NCI-H1930 (cell line): ENCODE measurements at places on chromosomes 2 and 18.

- no peak for DNase-seq
Measured at GRCh38 chr2:99420751-99421299, 69.0 kb downstream of the REV1 start.

GRCh38 chr18:23539911-23540525, 36.7 kb downstream of the RMC1 start:
- DNase-seq, result no peak

DNA sequence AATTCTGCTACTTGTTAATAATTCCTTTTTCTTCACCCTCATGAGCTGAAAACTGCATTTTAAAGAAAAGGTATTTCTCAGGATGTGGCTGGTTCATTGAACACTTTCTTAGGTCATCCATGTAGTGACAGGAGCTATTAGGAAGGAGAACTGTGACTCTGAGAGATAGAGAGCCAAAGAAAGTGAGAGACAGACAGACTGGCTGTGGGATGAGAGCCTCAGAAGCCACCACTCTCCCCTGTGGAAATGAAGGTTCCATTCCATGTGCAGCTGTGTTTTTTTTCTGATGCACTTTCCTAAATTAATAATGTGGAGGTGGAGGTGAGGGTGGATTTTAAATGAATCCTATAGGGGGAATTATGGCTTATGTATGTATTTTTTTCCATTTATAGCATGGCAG, 113.3 kb downstream of the FAM210A start:
- no peak for DNase-seq

DNA sequence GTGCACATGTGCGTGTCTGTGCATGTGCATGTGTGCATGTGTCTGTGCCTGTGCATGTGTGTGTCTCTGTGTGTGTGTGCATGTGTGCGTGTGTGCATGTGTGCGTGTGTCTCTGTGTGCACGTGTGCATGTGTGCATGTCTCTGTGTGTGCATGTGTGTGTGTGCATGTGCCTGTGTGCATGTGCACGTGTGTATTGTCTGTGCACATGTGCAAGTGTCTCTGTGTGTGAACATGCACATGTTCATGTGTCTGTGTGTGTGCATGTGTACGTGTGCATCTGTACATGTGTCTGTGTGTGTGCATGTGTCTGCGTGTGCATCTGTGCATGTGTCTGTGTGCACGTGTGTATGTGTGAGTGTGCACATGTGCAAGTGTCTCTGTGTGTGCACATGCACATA, 277.3 kb downstream of the GALR1 start:
- no peak for DNase-seq

DNA sequence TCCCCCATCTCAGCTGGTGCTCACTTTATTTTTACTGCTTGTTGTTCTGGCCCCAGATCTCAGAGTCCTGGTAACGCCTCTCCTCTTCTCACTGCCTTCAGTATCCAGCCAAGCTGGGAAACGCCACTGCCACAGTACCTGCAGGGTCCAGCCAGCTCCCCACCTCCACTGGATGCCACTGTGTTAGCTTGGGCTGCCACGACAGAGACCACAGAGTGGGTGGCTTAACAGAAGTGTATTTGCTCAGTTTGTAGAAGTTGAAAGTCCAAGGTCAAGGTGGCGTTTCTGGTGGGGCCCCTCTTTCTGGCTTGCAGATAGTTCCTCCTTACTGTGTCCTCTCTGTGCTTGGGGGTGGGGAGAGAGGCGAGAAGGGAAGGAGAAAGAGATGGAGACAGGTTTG, 107.1 kb downstream of the AGAP1 start:
- DNase-seq, result no peak

DNA sequence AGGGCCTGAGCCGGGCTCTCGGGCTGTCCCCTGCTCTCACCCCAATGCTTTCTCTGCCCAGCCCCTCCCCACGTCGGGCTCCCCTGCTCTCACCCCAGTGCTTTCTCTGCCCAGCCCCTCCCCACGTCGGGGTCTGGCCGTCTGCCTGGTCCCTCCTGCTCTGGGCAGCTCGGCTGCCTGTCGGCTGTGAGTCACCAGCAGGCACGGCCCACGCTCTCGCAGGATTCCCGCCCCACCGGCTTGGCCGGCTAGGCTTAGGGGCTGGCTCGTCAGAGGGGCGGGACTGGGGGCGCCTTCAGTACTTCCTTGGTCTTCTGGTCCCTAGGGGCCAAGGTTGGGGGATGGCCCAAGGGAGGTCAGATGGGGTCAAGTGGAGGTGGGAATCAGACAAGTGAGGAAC, 3.3 kb downstream of the BOK start:
- DNase-seq, result no peak

DNA sequence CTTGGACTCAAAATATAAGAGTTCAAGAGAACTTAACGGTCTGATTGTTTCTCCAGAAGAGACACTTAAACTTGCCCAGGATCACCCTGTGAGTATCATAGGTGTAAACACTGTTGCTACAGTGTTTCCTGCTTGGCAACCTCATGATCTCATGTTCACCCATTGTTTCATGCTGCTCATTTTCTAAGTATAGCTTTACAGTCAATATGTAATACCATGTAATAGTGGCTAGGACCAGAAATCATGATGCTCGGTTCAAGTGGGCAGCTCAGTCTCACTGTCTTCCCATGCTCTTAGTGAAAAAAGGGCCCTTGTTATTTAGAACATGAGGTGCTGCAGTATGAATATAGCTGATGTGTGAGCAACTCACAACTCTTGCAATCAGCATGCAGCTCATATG, 157.5 kb downstream of the CERS6 start:
- no peak for DNase-seq

- DNase-seq, result no peak
Measured at GRCh38 chr18:46257366-46257765, 153.2 kb downstream of the HAUS1 start.

DNA sequence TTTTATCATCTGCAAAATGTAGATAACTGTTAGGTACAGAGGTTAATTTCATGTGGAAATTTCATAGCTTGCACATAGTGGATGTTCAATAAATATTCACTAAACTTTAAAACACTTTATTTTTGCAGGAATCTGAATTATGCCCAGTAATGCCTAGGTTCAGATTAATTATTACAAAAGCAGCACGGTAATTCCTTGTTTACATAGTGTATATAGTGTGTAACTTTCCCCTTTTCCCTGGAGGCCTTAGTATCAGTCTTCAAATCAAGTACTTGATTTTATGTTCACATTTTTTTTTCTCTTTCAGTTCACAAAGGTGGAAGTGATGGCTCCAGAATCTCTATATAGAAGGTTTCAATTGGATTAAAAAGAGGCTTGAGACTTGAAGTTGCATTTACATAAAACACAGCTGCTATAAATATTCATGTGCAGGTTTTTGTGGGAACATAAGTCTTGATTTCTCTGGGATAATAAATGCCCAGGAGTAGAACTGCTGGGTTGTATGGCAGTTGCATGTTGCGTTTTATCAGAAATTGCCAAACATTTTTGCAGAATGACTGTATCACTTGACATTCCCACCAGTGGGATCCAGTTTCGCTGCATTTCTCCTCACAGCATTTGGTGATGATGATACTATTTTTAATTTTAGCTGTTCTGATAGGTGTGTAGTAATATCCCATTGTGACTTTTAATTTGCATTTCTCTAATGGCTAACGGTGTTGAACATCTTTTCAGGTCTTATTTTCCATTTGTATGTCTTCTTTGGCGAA, 27.6 kb upstream of the LGALSL start:
- DNase-seq, result no peak

DNA sequence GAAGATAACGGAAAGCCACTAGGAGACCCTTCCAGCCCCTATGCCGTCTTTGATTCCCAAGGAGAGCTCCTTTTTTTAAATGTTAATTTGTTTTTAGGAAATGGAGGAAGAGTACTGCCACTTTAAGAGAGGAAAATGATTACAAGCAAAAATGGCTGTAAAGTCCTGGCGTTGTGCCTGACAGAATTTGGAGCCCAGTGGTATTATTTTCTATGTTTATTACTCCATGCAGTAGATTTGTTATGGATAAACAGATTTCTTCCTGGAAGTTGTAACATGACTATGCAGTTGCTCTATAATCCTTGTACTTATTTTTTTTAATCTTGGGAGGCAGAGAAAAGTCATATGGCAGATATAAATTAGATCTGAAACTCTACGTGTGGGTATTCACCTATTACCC, 141.3 kb downstream of the GBX2 start:
- DNase-seq, result no peak

DNA sequence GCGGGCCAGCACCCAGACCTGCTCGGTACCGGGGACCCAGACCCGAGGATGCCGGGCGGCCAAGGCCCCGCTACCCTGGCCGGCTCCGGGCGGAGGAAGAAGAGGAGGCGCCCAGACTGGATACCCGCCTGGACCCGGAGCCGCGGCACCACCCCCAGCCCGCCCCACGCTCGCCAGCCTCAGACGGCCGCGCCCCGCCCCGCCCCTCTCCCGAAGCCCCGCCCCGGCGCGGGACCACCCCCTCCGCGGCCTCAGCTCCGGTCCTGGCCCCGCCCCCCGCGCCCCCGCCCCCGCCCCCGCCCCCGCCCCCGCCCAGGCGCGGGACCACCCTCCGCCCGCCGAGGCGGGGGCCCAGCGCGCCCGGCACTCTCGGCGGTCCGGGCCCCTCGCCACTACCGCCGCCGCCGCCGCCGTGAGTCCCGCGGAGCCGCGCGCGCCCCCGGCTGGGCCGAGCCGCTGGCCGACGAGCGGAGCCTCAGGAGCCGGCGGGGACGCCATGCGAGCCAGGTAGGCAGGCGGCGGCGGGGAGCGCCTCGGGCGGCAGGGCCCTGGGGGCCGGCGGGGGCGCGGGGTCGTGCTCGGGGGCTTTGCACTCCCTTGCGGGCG, at the start of gene SH3BP4:
Gene SH3BP4, plus strand, starts transcription at position 354 of the 606 bp plus-strand sequence. CDS start 82,986 bp downstream, outside the sequence.
- peak; percentile 61 for DNase-seq

DNA sequence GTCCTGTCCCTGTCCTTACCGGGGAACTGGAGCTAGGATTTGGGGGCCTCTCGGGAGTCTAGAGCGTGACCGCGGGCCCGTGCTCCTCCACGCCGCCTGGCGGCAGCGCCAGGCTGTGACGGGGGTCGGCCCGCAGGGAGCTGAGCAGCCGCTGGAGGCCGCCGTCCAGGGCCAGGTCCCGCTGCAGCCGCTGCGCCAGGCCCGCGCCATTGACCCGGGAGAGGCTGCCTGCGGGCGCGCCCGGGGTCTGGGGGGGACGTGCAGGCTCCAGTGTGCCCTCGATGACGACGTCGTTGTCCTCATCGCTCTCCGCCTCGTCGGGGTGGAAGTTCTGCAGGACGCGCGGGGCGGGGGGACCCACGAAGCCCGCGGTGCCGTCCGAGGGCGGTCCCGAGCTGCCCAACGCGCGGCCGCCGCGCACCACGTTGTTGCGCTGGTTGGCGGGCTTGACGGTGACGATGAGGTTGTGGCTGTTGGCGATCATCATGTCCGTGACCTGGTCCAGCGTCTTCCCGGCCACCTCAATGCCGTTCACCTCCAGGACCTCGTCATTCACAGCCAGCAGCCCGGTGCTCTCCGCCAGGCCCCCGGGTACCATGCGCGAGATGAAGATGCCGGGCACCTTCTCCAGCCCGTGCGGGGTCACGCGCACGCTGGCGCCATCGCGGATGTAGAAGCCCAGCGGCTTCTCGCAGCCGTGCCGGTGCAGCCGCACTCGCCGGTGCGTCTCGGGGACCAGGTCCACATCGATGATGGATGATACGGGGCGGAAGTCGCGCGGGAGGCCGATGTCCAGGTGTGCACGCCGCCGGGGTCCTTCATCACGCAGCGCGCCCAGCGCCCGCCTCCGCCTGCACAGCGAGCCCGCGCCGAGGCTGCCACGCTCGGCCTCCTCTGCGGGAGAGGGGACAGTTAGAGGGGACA, 50.9 kb downstream of the ADNP2 start:
- DNase-seq, result no peak

DNA sequence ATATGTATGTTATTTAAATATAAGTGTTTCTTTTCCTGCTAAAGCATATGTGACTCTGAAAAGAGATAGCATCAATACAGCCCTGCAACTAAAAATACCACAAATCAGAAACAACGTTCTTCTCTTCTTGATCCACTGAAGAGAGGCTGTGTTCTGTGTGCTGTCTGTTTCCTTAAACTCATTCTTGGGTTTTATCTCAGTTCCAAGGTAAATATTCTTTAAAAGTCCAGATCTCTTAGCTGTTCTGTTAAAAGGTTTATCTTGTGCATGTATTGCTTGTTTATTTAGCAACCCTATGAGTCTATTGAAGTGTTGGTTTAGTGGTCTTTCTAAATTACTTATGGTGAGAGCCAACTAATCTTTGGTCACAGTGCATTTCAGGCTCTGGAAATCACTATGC, 173.3 kb upstream of the NT5C1B start:
- no peak for DNase-seq

DNA sequence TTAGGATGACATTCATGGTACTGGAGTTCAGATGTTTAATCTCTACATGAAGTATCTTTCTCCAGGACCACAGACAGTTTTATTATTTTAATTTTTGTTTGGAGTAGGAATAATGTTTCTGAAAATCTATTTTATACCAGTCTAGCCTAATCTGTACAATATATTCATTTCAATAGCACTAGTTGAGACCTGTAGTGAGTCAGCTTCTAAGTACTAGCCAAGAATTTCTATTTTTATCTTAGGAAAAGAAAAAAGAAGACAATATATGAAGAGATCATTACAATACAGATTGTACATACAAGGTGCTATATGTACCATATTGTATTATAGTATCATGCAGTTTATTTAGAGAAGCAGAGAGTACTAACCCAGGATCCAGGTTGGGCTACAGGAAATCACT, 826.9 kb upstream of the PIK3C3 start:
- DNase-seq, result no peak

DNA sequence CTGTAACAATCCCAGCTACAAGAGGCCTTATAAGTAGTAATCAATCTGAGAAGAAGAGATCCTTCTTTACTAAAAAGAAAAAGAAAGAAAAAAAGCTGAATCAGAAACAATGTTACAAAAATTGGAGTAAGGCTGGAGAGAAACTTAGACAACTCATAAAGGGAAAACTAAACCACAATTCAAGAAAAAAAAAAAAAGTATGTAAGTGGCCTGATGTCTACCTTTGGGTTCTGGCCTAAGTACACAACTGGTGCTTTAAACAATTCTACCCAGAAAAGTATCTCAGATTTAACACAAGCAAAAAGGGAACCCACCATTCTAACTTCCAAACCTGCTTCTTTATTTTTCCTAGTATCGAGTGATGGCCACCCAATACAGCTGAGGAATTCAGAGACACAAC, 45.3 kb downstream of the ZNF521 start:
- no peak for DNase-seq

DNA sequence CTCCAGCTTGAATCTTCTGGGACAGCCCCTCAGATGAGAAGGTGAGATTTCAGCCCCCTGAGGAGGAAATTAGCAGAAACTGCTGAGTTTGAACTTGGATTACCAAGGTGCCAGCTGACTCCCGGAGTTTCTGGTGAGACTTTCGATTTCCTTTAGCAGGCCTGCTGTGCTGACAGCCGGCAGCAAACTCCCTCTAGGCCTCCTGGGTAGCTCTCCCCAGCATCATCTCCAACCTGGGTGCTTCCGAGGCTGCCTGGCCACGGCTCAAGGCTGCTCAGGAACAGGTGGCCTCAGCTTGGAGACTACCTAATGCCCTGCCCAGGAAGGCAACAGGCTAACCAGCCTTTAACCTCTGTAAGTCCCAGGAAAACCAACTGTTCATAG, 16.5 kb downstream of the SDC1 start:
- DNase-seq, result no peak
